H7 (cell line): ENCODE measurements at places on chromosomes 13 and 19. TPM values are rescaled to one million over a fixed set of nuclear protein-coding genes. Genes with fewer than 3 reads are reported as not detected.

The IGSF23 gene
- not detected in 2 replicates for total RNA-seq

- no peak for DNase-seq
Observed at GRCh38 chr13:90416938-90417337, 930.5 kb upstream of the MIR17HG start.

DNA sequence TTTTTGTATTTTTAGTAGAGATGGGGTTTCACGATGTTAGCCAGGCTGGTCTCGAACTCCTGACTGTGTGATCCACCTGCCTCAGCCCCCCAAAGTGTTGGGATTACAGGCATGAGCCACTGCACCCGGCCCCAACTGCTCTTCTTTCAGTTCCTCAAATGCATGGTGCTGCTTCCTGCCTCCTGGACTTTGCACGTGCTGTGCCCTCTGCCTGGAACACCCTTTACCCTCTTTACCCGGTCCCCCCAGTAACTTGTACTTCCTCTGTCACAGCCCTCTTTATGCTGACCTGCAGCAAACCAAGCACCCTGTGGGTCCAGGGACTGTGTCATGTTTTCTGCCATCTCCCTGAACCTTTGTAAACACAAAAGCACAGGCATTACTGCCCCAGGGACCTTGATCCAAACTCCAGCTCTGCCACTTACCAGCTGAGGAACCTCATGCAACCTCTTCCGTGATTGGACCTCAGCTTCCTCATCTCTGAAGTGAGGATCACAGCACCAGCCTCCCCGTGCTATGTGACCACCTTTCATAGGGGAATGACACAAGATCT, 3.8 kb downstream of the BLVRB start:
- DNase-seq, result no peak

The FDX2 gene
- 22.3 and 40.8 TPM in 2 replicates for total RNA-seq

The NRTN gene
- 8.5 and 8.7 TPM in 2 replicates for total RNA-seq

DNA sequence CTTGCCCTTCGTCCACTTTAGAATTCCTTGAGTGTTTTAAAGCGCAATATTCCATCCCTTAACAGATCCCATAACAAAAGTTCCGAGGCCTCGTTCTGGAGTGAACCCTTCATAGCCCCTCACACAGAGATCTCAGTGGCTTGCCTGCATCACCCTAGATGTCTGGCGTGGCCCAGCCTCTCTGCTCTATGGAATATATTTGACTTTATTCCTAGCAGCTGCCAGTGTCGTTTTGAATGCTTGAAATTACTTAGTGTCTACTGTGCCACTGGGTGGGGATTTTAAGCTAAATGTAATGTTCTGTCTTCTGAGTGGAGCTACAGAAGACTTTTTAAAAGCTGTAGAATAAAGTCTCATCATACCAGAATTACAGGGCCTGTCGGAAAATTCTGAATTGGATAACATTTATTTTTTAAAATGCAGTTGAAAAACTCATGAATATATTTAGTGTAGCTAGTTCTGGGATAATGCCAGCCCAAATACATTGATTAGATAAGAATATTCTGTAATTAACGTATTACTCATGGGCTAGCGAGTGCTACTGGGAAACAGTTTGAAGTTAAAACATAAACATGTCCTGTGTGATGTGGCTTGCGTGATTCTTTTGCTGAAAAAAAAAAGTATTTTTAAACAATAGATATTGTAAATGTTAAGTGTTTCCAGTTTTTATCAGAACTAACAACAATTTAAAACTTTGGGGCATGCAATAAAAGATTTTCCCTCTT, 111.8 kb downstream of the ESD start:
- DNase-seq, result no peak

The SHISA2 gene
- total RNA-seq, result 33.7 and 59.8 TPM in 2 replicates

DNA sequence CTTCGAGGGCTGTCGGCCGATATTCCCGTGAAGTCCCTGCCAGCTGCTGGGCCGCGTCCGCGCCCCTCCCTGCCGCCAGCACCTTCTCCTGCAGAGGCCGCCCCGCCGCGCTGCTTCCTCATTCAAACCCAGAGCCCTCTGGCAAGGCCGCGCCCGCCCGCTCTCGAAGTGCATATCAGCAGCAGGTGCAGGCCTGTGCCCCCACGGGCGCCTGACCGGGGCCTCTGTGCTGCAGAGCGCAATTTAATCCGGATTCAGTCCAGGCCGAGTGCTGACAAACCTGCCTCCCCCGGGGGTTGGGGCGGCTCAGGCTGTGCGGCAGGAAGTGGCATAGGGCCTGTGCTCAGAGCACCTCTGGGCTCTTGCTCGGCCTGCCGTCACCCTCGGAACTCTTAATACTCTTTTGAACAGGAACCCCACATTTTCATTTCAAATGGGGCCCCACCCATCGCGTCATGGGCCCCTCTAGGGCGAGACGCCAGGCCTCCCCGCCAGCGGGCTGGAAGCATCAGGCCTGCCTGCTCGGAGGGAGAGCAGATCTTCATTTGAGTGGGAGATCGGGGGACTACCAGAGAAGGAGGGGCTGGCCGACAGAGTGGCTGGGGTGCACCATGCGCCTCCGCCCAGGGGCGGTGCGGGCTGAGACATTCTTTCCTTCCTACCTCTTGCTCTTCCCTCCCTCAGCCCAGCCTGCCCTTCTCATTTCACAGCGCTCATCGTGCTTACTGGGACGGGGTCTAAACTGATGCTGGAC, 125.7 kb downstream of the TNFRSF19 start:
- DNase-seq, result peak; percentile 66

The CEACAM7 gene
- total RNA-seq, result not detected in 2 replicates

- peak; percentile 60 for DNase-seq
Observed at GRCh38 chr19:4069331-4069959, 2.7 kb upstream of the ZBTB7A start.

GRCh38 chr13:64553411-64554129, 2676.6 kb downstream of the PCDH9 start:
- DNase-seq, result no peak

- no peak for DNase-seq
Observed at GRCh38 chr13:68745502-68745901, 1362.1 kb upstream of the ATXN8OS start.

DNA sequence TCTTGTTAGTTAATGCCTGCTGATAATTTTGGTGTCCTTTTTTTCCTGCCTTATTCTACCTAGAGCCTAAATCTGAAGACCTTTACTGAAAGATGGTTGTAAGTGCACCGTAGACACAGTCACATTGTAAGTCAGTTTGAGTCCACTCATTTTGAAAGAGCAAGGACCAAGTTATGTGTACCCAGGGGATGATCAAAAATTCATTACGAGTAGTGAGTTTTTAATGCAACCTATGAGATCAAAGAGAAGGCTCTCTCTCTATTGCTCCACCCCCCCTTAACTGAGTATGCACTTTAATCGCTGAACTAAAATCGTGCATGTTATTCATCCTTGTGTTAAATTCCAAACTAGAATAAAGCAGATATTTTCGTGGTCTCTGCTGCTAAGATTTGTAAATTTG, 1.8 kb downstream of the RAP2A start:
- no peak for DNase-seq

- DNase-seq, result no peak
Observed at GRCh38 chr13:70405266-70405665, 297.0 kb upstream of the KLHL1 start.

The MVB12A gene
- 75.1 and 91.4 TPM in 2 replicates for total RNA-seq

- DNase-seq, result no peak
Observed at GRCh38 chr13:31020996-31021395, 88.5 kb downstream of the TEX26 start.

GRCh38 chr13:33690354-33690753, 127.6 kb upstream of the RFC3 start:
- DNase-seq, result no peak

- no peak for DNase-seq
Observed at GRCh38 chr19:34767951-34768350, 5.1 kb downstream of the ZNF599 start.

DNA sequence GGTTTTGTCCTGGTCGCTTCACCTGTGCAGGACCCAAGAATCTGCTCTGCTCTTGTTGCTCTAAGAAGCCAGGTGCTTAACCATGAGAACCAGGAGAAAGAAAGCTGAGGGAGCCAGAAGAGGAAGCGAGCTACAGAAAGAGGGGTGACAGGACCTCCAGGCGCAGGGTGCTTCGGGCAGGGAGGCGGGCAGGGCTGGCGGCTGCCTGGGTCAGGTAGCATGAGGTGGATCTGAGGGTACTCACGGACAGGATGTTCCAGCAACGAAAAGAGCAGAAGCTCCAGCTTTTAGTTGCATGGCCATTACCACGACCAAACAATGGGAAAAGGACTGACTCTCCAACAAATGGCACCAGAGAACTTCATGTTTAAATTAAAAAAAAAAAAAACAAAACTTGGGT, 59.9 kb downstream of the ZNF724 start:
- no peak for DNase-seq

DNA sequence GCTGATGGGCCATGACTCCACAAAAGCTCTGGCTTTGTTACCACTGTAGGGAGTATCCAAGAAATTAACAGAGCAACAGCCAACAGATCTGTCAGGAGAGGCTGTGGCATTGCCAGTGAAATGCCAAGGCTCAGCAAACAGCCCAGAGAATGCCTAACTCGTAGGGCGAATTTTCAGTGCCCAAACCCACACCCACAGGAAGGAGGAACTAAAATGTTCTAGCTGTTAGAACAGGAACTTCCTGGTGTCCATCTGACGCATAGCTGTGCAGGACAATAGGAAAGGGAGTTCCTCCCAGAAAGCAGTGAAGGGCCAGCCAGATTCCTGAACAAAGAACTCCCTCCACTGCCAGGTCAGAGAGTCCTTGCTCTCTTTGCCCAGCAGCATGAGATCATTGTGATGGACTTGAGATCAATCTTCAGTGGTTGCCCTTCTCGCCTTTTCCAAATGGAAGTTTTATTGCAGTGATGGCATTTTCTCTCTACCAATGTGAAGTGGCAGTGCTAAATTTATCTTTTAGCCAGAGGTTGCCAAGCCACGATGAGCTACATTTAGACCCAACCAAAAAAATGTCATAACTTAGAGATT, 224.2 kb upstream of the STARD13 start:
- DNase-seq, result no peak

DNA sequence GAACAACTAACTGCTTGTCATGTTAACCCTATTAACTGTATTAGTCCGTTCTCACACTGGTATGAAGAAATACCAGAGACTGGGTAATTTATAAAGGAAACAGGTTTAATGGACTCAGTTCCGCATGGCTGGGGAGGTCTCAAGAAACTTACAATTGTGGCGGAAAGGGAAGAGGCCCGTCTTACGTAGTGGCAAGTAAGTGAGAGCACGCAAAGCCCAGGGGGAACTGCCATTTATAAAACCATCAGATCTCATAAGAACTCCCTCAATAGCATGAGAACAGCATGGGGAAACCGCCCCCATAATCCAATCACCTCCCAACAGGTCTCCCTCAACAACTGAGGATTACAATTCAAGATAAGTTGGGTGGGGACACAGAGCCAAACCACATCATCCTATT, 34.7 kb downstream of the PHF11 start:
- no peak for DNase-seq

GRCh38 chr19:30665449-30665848, 293.3 kb downstream of the ZNF536 start:
- no peak for DNase-seq

The IL27RA gene
- total RNA-seq, result 8.8 and 10.1 TPM in 2 replicates

The PEG3 gene
- not detected in 2 replicates for total RNA-seq

GRCh38 chr13:78620936-78621470, 17.7 kb upstream of the POU4F1 start:
- no peak for DNase-seq

The GPR12 gene
- total RNA-seq, result not detected in 2 replicates

- no peak for DNase-seq
Observed at GRCh38 chr13:113832205-113832604, 31.7 kb downstream of the GAS6 start.

DNA sequence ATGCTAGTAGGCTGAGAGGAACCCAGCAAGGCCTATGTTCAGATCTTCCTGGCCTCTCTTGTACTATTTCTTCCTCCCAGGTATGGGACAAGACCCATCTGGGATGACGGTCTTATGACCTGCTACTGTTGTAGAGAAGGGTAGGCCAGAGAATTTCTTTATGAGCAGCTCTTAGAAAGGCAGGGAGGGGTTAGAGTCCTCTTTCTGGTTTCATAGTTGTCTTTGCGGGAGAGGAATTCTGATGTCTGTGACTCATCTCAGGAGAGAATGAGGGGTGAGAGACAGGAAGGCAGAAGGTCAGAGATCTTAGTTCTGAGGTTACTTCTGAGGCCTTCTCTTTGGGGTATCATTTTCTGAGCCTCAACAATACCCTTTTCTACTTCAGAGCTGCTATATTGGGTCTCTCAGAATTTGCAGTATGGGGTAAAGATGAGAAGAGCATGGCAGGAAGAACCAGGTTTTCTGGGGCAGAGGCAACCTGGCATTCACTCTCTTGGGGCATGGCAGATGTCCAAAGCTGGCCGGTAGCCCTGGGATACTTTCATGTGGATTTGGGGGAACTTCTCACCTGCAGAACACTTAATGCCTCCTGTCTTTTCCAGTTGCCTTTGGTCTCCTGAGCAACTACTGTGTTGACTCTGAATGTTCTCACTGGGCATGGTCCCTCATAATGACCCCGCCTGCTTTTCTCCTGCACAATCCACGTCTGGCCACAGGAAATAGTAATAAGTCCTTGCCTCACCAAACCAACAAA, 154.4 kb downstream of the GGACT start:
- no peak for DNase-seq

- DNase-seq, result no peak
Observed at GRCh38 chr13:28027607-28028364, 39.3 kb upstream of the URAD start.

The ICAM1 gene
- 2.8 and 6.1 TPM in 2 replicates for total RNA-seq

DNA sequence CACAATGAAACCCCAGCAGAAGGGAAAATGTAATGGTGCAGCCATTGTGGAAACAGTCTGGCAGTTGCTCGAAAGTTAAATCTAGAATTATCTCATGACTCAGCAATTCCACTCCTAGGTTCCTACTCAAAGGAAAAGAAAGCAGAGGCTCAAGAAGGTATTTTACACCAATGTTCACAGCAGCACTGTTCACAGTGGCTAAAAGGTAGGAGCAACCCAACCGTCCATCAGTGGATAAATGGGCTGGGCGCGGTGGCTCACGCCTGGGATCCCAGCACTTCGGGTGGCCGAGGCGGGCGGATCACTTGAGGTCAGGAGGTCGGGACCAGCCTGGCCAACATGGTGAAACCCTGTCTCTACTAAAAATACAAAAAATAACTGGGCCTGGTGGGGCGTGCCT, 25.9 kb downstream of the ZFR2 start:
- no peak for DNase-seq

The EBI3 gene
- 0.10 and 0.67 TPM in 2 replicates for total RNA-seq

- DNase-seq, result peak; percentile 6
Observed at GRCh38 chr13:47588676-47589075, 412.4 kb downstream of the SUCLA2 start.

GRCh38 chr19:15439078-15439799, 10.5 kb downstream of the WIZ start:
- no peak for DNase-seq
